ENCODE measurements at places on chromosomes 5 and 9. TPM values are rescaled to one million over a fixed set of nuclear protein-coding genes. Genes with fewer than 3 reads are reported as not detected.

The TEX48 gene
- total RNA-seq, result 1.4 TPM

- no peak overlapping the region for H3K4me3 ChIP-seq
- DNase-seq, result no peak
- peaks cover 18% of the 10 kb centered on the region for H3K27me3 ChIP-seq
- H3K36me3 ChIP-seq, result no peaks in the 10 kb centered on the region
- no peak overlapping the region for H3K27ac ChIP-seq
Measured at GRCh38 chr9:128242828-128243214, 33.0 kb downstream of the GOLGA2 start.

DNA sequence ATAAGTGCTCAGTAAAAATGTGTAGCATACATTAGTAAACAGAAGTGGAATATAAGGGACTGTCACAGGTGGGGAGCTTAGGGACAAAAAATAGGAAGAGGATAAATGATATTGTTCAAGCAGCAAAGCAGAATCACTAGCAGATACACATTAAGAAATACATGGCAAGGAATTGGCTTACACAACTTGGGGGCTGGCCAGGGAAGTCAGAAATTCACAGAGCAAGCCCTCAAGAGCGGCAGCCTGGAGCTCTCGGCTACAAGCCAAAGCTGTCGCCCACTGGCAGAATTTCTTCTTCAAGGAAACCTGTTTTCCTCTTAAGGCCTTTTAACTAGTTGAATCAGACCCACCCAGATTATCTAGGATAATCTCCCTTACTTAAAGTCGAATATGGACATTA, 73.0 kb upstream of the SMIM23 start:
- H3K27me3 ChIP-seq, result peaks cover 5% of the 10 kb centered on the region
- H3K27ac ChIP-seq, result no peak overlapping the region
- no peaks in the 10 kb centered on the region for H3K36me3 ChIP-seq
- no peak for DNase-seq
- no peak overlapping the region for H3K4me3 ChIP-seq

The SPATA31E1 gene
- total RNA-seq, result not detected

DNA sequence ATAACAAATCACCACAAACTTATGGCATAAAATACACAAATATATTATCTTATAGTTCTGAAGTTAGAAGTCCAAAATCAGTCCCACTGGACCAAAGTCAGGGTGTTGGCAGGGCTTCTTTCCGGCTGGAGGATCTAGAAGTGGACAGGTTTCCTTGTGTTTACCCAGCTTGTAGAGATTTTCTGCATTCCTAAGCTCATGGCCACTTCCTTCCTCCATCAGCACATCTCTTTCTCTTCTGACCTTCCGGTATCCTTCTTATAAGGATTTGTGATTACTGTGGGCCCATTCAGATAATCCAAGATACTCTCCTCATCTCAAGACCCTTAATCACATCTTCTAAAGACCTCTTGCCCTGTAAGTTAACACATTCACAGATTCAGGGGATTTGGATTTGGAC, 97.6 kb downstream of the RAB3C start:
- H3K4me3 ChIP-seq, result no peak overlapping the region
- H3K27ac ChIP-seq, result no peak overlapping the region
- no peak for DNase-seq
- no peaks in the 10 kb centered on the region for H3K27me3 ChIP-seq

GRCh38 chr5:73958037-73958436, 332.0 kb downstream of the ARHGEF28 start:
- H3K27me3 ChIP-seq, result peaks cover 25% of the 10 kb centered on the region
- no peak for DNase-seq
- no peak overlapping the region for H3K27ac ChIP-seq
- H3K36me3 ChIP-seq, result no peaks in the 10 kb centered on the region

The PCDHB11 gene
- not detected for total RNA-seq

- H3K27me3 ChIP-seq, result no peaks in the 10 kb centered on the region
- H3K27ac ChIP-seq, result no peak overlapping the region
- no peak for DNase-seq
- H3K4me3 ChIP-seq, result no peak overlapping the region
- no peaks in the 10 kb centered on the region for H3K36me3 ChIP-seq
Measured at GRCh38 chr9:37297592-37297991, 124.9 kb upstream of the GRHPR start.

DNA sequence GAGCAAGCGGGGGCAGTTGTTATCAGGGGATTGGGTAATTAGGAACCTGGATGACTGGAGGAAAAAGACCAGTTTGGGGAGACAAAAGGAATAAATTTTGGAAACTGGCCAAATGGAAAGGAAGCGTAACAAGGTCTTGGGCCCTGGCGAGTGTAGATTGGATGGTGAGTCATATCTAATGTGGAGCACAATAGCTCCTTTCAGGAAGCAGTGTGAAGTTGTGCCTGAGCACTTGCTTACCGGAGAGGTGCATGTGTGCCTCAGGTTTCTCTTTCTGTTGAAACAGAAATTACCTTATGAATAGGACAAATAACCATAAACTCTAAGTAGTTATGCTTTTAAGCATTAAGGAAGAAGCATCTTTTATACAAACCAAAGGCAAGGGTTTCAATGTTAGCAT, 176.4 kb downstream of the KIF4B start:
- H3K4me1 ChIP-seq, result no peaks in the 10 kb centered on the region
- H3K4me3 ChIP-seq, result no peak overlapping the region
- H3K36me3 ChIP-seq, result no peaks in the 10 kb centered on the region
- no peak for DNase-seq
- H3K27ac ChIP-seq, result no peak overlapping the region

GRCh38 chr9:15149450-15149849, 157.6 kb downstream of the TTC39B start:
- DNase-seq, result no peak
- no peaks in the 10 kb centered on the region for H3K36me3 ChIP-seq
- H3K4me3 ChIP-seq, result no peak overlapping the region
- peaks cover 34% of the 10 kb centered on the region for H3K27me3 ChIP-seq
- H3K4me1 ChIP-seq, result no peaks in the 10 kb centered on the region

DNA sequence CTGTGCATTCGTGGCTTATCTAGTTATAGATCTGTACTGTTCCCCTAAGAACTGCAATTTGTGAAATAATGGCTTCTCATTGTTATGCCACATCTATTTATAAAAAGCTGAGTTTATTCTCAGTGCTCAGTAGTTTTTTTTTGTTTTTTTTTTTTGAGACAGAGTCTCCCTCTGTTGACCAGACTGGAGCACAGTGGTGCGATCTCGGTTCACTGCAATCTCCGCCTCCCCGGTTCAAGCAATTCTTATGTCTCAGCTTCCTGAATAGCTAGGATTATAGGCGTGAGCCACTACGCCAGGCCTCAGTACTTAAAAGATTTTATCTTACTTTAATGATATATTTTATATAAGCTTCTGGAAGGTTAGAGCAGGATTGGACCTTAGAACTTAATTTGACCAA, 19.0 kb downstream of the SEC61B start:
- no peak overlapping the region for H3K4me3 ChIP-seq
- DNase-seq, result no peak
- H3K36me3 ChIP-seq, result peaks cover 12% of the 10 kb centered on the region
- peaks cover 54% of the 10 kb centered on the region for H3K4me1 ChIP-seq

GRCh38 chr9:80755586-80755985, 933.8 kb downstream of the TLE1 start:
- H3K4me3 ChIP-seq, result no peak overlapping the region
- no peak for DNase-seq
- peaks cover 1% of the 10 kb centered on the region for H3K36me3 ChIP-seq
- H3K27me3 ChIP-seq, result no peaks in the 10 kb centered on the region
- H3K27ac ChIP-seq, result no peak overlapping the region
- H3K4me1 ChIP-seq, result no peaks in the 10 kb centered on the region

The C9orf153 gene
- 0.21 TPM for total RNA-seq

The MORN5 gene
- not detected for total RNA-seq

The ACOT12 gene
- not detected for total RNA-seq

The PCDHA12 gene
- total RNA-seq, result not detected

DNA sequence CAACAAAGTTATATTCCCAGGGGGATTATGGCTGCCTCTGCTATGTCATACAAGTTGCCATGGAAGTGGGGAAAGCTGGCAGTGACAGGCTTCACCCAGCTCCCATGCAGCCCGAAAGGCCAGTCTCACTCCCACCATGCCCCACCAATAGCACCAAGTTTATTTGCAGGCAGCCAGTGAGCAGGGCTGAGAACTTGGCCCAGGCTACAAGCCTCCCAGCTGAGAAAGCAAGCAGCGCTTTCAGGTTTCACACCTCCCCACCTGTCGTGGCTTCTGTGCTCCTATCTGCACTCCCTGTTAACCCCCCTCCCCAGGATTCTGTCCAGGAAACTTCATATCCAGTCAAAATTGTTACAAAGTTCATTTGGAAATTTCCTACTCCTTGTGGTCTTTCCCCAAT, 155.0 kb downstream of the SAXO1 start:
- DNase-seq, result no peak
- H3K27ac ChIP-seq, result no peak overlapping the region
- H3K36me3 ChIP-seq, result no peaks in the 10 kb centered on the region
- H3K27me3 ChIP-seq, result peaks cover 15% of the 10 kb centered on the region

DNA sequence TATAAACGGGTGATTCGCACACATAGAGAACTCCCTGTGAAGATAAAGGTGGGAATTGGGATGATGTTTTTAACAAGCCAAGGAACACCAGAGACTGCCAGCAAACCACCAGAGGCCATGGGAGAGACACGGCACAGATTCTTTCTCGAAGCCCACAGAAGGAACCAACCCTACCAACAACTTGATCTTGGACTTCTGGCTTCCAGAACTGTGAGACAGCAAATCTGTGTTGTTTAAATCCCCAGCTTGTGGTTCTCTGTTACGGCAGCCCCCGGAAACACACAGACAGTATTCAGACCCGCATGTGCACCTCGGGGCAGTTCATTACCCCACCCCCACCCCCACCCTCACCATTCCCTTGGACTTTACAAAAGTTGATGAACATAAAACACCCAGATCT, 12.8 kb downstream of the AMBP start:
- H3K36me3 ChIP-seq, result no peaks in the 10 kb centered on the region
- peaks cover 17% of the 10 kb centered on the region for H3K27me3 ChIP-seq
- H3K27ac ChIP-seq, result no peak overlapping the region
- H3K4me1 ChIP-seq, result no peaks in the 10 kb centered on the region
- no peak for DNase-seq

- H3K27me3 ChIP-seq, result no peaks in the 10 kb centered on the region
- H3K27ac ChIP-seq, result no peak overlapping the region
- no peaks in the 10 kb centered on the region for H3K4me1 ChIP-seq
Measured at GRCh38 chr9:120480707-120481106, 99.3 kb downstream of the CDK5RAP2 start.

- H3K27ac ChIP-seq, result no peak overlapping the region
- no peaks in the 10 kb centered on the region for H3K27me3 ChIP-seq
- H3K4me1 ChIP-seq, result no peaks in the 10 kb centered on the region
- no peaks in the 10 kb centered on the region for H3K36me3 ChIP-seq
Measured at GRCh38 chr5:2538169-2538568, 213.3 kb downstream of the IRX2 start.

The PCDHB7 gene
- total RNA-seq, result not detected

DNA sequence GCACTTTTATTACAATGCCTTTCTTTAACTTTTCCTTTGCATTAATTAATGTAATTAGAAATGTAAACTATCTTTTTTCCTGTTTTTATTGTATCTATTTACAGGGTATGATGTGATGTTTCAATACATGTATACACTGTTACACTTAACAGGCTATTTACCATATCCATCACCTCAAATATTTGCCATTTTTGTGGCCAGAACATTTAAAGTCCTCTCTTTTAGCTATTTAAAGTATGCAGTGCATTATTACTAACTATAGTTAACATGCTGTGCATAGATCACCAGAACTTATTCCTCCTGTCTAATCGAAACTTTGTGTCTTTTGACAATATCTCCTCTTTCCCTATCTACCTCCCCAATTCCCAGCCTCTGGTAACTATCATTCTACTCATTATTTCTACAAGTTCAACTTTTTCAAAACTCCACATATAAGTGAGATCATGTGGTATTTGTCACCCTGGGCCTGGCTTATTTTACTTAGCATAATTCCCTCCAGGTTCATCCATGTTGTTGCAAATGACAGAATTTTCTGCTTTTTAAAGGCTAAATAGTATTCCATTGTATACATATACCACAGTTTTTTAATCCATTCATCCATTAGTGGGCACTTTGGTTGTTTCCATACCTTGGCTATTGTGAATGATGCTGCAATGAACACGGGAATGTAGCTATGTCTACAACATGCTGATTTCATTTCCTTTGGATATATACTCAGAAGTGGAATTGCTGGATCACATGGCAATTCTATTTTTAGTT, 32.8 kb downstream of the OR2K2 start:
- H3K27me3 ChIP-seq, result peaks cover 18% of the 10 kb centered on the region
- H3K36me3 ChIP-seq, result no peaks in the 10 kb centered on the region
- no peak overlapping the region for H3K27ac ChIP-seq
- no peak overlapping the region for H3K4me3 ChIP-seq
- no peak for DNase-seq
- no peaks in the 10 kb centered on the region for H3K4me1 ChIP-seq

GRCh38 chr5:56123531-56124243, 109.4 kb downstream of the ANKRD55 start:
- H3K27me3 ChIP-seq, result no peaks in the 10 kb centered on the region
- H3K4me1 ChIP-seq, result peaks cover 45% of the 10 kb centered on the region
- H3K4me3 ChIP-seq, result no peak overlapping the region
- H3K36me3 ChIP-seq, result no peaks in the 10 kb centered on the region
- no peak for DNase-seq

The POC5 gene
- total RNA-seq, result 27.7 TPM

DNA sequence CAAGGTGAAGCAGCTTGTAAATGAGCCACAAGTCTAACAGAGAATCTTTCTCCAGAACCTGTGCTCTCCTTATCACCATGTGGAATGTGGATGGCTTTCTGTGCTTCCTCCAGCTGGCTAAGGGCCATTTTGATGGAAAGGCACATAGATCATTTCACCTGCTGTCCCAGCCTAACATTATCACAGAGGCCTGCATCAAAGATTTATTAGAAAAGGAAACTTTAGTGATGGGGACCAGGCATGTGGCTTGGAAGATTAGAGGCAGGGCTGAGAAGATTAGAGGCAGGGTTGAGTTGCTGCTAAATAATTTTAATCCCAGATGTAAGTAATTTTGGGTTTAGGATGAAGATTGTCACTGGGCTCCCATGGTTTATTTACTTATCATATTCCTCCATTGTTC, 6.3 kb downstream of the SPEF2 start:
- no peaks in the 10 kb centered on the region for H3K27me3 ChIP-seq
- DNase-seq, result no peak
- peak overlapping the region; percentile 60 for H3K4me3 ChIP-seq
- H3K27ac ChIP-seq, result peak overlapping the region; percentile 62
- peaks cover 1% of the 10 kb centered on the region for H3K36me3 ChIP-seq

- peaks cover 57% of the 10 kb centered on the region for H3K4me1 ChIP-seq
- peak overlapping the region; percentile 88 for H3K27ac ChIP-seq
- peaks cover 2% of the 10 kb centered on the region for H3K36me3 ChIP-seq
- no peaks in the 10 kb centered on the region for H3K27me3 ChIP-seq
Measured at GRCh38 chr9:37300620-37301019, 121.9 kb upstream of the GRHPR start.

The TMEM174 gene
- not detected for total RNA-seq

Data from activated T-cell treated with anti-CD3 and anti-CD28 coated beads, Interleukin-2, amount 50 U/mL, for 72 hours (primary cell).